H1 (cell line): ENCODE measurements at places on chromosomes 7 and 10. TPM values are rescaled to one million over a fixed set of nuclear protein-coding genes. Genes with fewer than 3 reads are reported as not detected.

DNA sequence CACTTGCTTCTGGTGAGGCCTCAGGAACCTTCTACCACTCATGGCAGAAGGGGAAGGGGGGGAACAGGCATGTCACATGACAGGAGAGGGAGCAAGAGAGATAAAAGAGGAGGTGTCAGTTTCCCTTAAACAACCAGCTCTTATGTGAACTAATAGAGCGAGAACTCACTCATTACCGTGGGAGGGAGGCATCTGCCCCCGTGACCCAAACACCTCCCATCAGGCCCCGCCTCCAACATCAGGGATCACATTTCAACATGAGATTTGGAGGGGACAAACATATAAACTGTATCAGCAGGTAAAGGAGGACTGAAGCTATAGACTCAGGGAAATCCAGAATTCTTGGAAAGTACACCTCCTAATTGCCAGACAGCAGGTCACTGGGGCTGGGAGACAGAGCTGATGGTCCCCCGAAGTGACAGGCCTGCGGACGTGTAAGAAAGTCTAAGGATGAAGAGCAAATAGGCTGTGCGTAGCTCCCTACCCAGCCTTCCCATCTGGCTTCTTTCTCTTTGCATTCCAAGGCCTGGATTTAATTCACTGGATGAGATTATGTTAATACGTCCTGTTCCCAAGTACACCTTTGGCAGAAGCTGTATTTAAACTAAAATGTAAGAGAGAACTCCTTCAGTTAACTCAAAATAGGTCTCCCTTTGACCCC, 186.7 kb upstream of the LYZL2 start:
- no peak for DNase-seq

DNA sequence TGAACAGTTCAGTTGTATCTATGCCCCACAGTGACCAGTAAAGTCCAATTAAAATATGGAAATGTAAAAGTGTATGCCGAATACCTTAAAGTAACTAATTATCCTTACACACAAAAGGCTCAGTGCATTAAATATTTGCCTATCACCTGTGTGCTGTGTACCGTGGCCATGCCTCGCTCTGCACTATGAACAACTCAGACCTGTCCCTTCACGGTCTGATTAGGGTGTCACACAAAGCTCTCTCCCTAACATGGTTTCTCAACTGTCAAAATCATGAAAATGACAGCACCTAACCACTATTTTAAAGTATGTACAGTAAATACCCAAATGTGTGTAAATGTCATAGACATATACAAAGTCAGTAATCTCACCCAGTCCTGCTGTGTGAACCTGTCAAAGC, 43.1 kb downstream of the STK17A start:
- DNase-seq, result no peak

- DNase-seq, result no peak
Measured at GRCh38 chr10:93458821-93459257, 23.3 kb downstream of the MYOF start.

- DNase-seq, result no peak
Measured at GRCh38 chr10:109880886-109881768, 42.2 kb downstream of the XPNPEP1 start.

DNA sequence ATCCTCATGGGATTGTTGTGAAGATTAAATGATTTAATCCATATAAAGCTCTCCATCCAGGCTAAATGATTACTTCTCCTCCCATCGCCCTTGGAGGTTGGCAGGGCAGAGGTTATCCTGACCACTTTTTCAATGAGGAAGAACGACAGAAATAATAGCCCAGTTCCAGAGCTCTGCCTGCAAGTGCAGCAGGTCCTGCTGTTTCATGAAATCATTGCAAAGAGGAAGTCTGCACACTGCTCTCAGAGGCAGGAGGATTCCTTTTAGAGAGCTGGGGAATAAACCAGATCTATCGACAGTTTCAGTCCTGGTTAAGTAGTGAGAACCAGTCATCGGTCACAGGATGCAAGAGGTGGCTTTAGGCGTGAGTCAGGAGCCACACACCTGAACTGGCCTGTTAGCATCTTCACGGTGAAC, 25.0 kb upstream of the CDH23 start:
- no peak for DNase-seq

- no peak for DNase-seq
Measured at GRCh38 chr7:121178869-121179497, 149.8 kb upstream of the WNT16 start.

- DNase-seq, result no peak
Measured at GRCh38 chr7:102944241-102944640, 31.4 kb downstream of the LRRC17 start.

GRCh38 chr7:14018751-14019150, 29.3 kb upstream of the ETV1 start:
- no peak for DNase-seq

GRCh38 chr10:106757521-106757920, 407.0 kb downstream of the SORCS1 start:
- DNase-seq, result no peak

DNA sequence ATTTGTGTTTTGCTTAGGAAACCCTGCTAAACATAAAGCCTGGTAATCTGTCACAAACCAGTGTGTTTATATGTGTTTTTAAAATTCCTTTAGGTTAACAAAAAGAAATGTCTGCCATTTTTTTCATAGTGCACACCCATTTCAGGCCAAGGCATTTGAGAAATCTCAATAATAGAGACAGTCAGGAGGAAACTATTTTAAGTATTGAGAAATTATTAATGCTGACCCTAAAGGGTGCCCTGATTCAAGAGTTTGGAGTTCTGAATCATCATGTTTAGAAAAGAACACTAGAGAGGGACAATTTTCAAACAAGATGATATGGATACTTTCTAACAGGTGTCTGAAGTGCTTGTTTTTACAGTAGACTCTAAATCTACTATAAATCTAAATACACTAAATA, 28.7 kb downstream of the MALRD1 start:
- no peak for DNase-seq

- DNase-seq, result no peak
Measured at GRCh38 chr7:79822620-79823240, 311.9 kb upstream of the GNAI1 start.

DNA sequence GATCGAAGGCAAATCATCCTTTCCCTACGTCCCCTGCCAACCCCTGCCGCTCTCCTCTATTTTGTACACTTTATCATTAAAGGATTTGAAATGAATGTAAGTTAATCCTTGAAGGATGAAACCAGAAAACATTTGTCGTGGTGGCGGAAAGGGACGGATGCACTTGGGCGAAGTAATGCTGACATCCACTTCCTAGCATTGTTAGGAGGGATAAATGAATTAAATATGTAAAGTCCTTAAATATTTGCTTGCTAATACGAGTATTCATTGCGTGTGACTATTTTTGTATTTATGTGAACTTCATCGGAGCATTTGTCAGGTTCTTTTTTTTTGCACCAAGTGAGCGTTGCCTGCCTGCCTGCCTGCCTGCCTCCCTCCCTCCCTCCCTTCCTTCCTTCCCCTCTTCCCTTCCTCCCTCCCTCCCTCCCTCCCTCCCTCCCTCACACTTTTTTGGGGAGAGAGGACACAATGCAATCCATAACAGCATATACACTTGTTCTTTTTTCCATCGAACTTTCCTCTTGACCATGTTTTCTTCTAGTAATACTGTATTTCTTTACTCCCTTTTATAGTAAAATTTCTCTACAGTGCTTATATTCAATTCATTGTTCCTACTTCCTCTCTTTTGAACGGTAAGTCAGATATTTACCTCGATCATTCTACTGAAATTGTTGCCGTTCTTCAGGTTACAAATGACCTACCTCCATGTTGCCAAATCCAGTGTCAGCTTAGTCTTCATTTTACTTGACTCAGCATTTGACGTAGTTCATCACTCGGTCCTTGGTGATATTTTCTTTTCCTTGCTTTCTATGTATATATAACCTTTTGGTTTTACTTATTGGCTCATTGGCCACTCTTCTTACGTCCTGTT, 831 bp downstream of the CCDC7 start:
- no peak for DNase-seq

DNA sequence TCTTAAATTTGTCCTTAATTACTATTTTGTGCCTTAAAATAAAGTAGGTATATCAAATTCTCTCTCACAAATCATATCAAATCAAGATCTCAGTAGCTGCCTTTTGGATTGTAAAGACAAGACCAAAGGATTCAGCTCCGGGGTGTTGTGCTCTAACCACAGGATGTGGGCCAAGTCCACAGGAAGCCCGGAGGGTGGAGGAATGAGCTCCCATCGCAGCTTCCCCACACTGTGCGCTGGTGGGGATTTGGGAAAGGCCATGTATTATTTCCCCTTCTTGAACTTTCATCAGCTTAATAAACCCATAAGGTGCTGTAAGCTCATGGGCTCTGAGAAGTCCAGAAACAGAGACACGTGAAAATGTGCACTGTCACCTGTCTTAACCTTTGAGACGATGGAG, 241.6 kb upstream of the TCERG1L start:
- no peak for DNase-seq

DNA sequence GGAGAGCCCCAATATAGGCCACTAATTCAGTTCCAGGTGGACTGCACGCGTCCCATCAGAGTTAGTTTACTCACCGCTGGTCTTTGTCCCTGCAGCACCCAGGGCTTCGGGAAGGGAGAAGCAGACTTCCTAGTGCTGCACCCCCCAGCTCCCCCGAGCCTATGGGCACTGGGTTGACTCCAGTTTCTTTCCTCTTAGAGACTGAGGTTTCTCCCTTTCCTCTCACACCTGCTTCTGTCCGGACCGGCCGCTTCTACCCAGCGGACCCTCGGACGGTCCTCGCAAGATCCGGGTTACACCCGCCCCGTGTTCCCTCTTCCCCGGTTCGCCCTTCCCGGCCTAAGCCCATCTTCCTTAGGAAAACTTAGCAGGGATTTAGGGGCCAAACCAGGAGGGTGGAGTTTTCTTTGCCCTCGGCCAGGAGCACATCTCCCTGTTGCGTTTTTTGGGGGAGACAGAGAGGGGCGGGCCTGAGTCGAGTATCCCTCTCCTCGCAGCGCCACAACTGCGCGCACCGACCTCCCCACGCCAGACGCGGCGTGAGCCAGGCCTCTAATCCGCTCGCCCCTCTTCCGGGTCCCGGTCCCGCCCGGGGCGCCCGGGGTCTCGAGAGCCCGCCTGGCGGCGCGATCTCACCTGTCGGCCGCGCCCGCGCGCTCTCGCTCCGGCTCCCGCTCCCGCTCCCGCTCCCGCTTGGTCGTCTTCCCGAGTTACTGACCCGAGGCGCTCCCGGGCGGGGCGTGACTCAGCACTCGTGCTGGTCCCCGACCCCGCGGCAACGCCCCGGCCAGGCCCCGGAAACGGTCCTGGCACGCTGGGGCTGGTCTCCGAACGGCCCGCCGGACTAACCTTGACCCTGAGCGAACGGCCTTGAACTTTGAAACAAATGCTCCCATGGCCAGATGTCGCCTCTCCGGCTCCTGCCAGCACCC, at the start of gene AIFM2:
Gene AIFM2 (minus strand): TSS at position 728 of the 932 bp plus-strand sequence. CDS start 8,741 bp downstream, outside the sequence.
- no peak for DNase-seq

DNA sequence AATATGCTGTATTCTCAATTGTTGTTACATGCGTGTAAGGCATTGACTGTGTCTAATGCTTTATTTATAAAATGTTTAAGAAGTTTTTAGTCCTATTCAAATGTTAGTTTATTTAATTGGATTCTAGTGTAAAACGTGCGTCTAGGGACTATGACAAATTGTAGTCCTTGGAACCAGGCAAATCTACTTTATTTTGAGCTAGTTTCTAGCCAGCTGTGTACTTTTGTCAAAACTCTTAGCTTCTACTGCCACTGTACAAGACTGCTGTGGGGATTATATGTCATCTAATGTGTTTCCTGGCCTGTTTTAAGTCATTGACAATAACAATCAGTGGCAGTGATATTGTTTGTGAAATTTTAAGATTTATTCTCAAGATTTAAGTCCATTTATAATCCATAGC, 220.5 kb upstream of the SEMA3D start:
- DNase-seq, result no peak

DNA sequence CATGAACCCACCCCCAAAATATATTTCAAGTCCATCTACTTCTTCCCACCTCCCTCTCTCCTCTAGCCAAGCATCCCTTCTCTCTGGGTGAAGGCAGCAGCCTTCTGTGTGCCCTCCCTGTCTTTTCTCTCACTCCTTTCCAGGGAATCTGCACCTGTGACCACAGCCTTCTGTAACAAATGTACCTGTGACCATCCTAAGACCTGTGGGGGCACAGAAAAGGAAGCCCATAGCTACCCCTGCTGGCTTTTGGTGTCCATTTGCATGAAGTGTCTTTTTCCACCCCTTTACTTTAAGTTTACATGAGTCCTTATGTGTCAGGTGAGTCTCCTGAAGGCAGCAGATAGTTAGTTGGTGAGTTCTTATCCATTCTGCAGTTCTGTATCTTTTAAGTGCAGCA, 2.0 kb upstream of the TBXAS1 start:
- DNase-seq, result no peak

DNA sequence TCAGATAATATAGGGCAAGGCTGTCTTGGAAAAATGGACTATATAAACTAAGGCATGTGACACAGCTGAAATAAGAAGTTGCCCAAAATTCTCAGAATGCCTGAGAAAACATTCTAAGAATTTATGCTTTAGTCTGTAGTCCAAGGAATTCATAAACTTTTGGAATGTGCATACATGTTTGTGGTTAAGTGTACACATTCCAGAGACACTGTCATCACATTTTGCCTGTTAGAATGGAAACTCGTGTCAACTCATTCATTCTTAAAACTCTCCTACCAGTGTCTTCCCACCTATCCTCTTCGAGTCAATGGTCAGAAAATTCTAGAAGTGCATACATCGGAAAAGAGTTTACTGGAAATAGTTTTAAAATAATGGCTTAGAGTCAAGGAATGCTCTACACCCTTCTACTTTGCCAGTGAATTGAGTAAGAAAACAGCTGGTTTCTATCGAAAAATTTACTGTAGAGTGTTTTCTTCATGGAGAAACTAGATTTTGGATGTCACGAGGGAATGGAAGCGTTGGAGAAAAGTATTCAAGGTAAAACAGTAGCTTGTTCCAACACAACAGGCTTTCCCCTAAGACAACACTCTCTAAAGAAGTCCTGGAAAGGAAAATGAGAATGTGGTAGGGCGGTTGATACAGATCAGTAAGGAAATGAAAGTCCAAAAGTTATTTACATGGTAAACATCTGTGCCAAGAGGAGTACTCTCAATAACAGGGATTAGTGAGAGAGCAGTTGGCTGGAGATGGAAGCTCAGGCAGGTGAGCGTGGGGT, 1177.6 kb upstream of the C7orf33 start:
- DNase-seq, result no peak

TAS2R5 gene
- total RNA-seq, result 0.84 and 1.5 TPM in 2 replicates

FEZF1 gene
- total RNA-seq, result 10.6 and 12.9 TPM in 2 replicates

CTAGE4 gene
- 9.8 and 10.3 TPM in 2 replicates for total RNA-seq

FLNC gene
- total RNA-seq, result 10.7 and 12.0 TPM in 2 replicates

AP1S1 gene
- 56.0 and 56.1 TPM in 2 replicates for total RNA-seq

FKBP6 gene
- total RNA-seq, result 0.19 TPM in 1 of 2 replicates, not detected in the other

CHN2 gene
- total RNA-seq, result 4.8 and 5.6 TPM in 2 replicates

CYP2C9 gene
- total RNA-seq, result not detected in 2 replicates

RNF32 gene
- total RNA-seq, result 0.67 and 1.2 TPM in 2 replicates

SYT15 gene
- total RNA-seq, result 0.61 and 1.5 TPM in 2 replicates
